LHCN-M2 (cell line): ENCODE measurements at places on chromosomes 12 and 14. TPM values are rescaled to one million over a fixed set of nuclear protein-coding genes. Genes with fewer than 3 reads are reported as not detected.

- peak; percentile 86 for DNase-seq
These were observed 23.5 kb upstream of the ZFP36L1 start for GRCh38 chr14:68816183-68816942.

GRCh38 chr14:49193332-49194065, 392.7 kb downstream of the RPS29 start:
- no peak for DNase-seq

GRCh38 chr12:79546466-79547043, 144.2 kb downstream of the PAWR start:
- DNase-seq: peak; percentile 11

DNA sequence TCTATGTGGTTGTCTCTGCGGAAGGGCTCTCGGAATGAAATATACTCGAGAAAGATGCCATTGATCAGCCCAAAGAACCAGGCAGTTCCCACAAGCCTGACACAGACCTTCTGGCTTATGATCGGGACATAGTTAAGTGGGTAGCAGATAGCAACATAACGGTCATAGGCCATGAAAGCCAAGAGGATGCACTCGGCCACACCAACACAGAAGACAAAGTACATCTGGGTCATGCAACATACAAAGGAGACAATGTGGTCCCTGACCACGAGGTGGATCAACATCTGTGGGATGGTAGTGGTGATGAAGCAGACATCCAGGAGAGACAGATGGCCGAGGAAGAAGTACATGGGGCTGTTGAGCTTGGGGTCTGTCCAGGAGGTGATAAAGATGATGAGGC, 326 bp downstream of the OR10AD1 start:
- no peak for DNase-seq

DNA sequence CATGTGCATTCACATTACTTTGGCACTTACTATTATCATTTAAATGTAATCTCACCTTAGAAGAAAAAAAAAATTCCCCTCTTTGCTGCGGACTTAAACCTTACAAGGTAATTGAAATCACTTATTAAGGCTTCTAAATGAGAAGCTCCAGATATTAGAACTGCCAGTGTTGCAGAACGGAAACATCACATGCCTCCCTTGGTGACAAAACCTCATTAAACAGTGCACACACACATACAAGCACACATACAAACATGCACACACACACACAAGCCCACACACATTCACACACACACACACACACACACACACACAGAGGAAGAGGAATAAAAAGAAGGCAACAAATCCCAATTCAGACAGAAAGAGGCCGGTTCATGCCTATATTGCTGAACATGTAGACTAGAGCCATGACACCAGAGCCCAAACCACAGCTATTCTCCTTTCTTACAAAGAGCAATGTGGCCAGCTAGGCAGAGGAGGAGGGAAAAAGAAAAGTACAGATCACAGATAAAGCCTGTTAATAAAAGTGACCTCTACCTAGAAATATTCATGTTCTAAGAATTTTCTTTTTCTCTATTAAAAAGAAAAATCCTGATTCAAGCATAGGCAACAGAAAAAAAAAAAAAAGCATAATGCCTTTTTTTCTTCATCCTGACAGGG, 405.2 kb upstream of the FLRT2 start:
- DNase-seq: no peak

The DAZAP2 gene
- 147 and 195 TPM in 2 replicates for total RNA-seq

The TGFB3 gene
- 2.4 and 3.2 TPM in 2 replicates for total RNA-seq

The RNF31 gene
- 44.2 and 82.1 TPM in 2 replicates for total RNA-seq

The LRRC9 gene
- total RNA-seq: not detected in 2 replicates

The KLHL33 gene
- total RNA-seq: not detected in 2 replicates

The PMEL gene
- total RNA-seq: 0.32 and 0.52 TPM in 2 replicates
